ENCODE measurements at places on chromosomes 12 and 14. TPM values are rescaled to one million over a fixed set of nuclear protein-coding genes. Genes with fewer than 3 reads are reported as not detected.

The RNU4-1 gene
- total RNA-seq, result not detected

The WNT5B gene
- 4.2 TPM for total RNA-seq

The GNG2 gene
- 3.6 TPM for total RNA-seq

The MED6 gene
- total RNA-seq, result 39.5 TPM

The JPH4 gene
- total RNA-seq, result not detected

The CLEC7A gene
- total RNA-seq, result not detected

The CLEC6A gene
- not detected for total RNA-seq

The PKP2 gene
- total RNA-seq, result 3.6 TPM

The BLTP3B gene
- total RNA-seq, result 12.4 TPM

The SERPINA4 gene
- not detected for total RNA-seq

The RASAL1 gene
- total RNA-seq, result 0.17 TPM

The NTF3 gene
- total RNA-seq, result not detected

The HOXC12 gene
- total RNA-seq, result not detected

The LMNTD1 gene
- total RNA-seq, result not detected

The PAH gene
- not detected for total RNA-seq

The TSPAN19 gene
- not detected for total RNA-seq

The SCN8A gene
- 1.3 TPM for total RNA-seq

The KLHDC1 gene
- total RNA-seq, result 0.26 TPM

The LRRC10 gene
- total RNA-seq, result not detected

The NYNRIN gene
- 0.26 TPM for total RNA-seq

The GRIN2B gene
- 4.5 TPM for total RNA-seq

The DGLUCY gene
- 18.3 TPM for total RNA-seq

The AMN gene
- 0.21 TPM for total RNA-seq

The KRT71 gene
- not detected for total RNA-seq

The ETFRF1 gene
- 7.4 TPM for total RNA-seq

The COQ6 gene
- total RNA-seq, result 29.7 TPM

The TAS2R7 gene
- not detected for total RNA-seq

The ZBTB39 gene
- 6.6 TPM for total RNA-seq

The SYT1 gene
- total RNA-seq, result 6.2 TPM

The GLIPR1L1 gene
- total RNA-seq, result not detected

The FGF23 gene
- not detected for total RNA-seq

The PTCSC3 gene
- not detected for total RNA-seq

The CIPC gene
- total RNA-seq, result 7.0 TPM

Data from A549 treated with ZK216348 at 1 μM for 4 hours (cell line).